SHP77 treated with DMSO at 0.1 percent for 48 hours (cell line): ENCODE measurements at places on chromosomes 4 and X.

DNA sequence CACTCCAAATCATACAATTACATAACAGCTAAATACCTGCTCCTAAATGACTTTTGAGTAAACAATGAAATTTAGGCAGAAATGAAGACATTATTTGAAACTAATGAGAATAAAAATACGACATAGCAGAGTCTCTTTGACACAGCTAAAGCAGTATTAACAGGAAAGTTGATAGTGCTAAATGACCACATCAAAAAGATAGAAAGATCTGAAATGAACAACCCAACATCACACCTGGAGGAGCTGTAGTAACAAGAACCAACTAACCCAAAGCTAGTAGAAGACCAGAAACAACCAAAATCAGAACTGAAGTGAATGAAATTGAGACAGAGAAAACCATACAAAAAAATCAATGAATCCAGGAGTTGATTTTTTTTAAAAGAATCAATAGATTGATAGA, 257.8 kb downstream of the ARAP2 start:
- no peak for DNase-seq

GRCh38 chrX:118807151-118808017, 16.2 kb upstream of the ZCCHC12 start:
- DNase-seq: peak; percentile 18

DNA sequence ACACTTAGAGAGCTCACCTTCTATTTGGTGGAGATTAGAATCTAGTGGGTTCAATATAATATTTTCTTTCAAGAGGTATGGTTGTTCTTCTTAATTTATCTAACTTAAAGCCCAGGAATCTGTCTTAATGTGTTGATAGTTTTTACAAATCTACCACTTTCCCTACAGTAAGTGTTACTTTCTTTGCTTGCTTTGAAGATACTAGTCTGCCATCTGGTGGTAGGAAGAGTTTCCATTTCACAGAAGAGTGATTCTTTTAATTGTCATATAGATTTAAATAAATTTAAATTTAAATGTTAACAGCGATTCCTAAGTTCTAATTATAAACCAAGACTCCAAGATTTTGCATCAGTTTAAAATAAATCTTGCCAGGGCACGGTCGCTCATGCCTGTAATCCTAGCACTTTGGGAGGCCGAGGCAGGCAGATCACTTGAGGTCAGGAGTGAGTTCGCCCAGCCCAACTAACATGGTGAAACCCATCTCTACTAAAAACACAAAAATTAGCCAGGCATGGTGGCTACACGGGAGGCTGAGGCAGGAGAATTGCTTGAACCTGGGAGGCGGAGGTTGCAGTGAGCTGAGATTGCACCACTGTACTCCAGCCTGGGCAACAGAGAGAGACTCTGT, 43.5 kb downstream of the NUDT9 start:
- peak; percentile 14 for DNase-seq

- DNase-seq: no peak
Observed at GRCh38 chrX:79367907-79368306, 773 bp upstream of the ITM2A start.

GRCh38 chrX:6432226-6432625, 102.7 kb downstream of the VCX3A start:
- DNase-seq: no peak

DNA sequence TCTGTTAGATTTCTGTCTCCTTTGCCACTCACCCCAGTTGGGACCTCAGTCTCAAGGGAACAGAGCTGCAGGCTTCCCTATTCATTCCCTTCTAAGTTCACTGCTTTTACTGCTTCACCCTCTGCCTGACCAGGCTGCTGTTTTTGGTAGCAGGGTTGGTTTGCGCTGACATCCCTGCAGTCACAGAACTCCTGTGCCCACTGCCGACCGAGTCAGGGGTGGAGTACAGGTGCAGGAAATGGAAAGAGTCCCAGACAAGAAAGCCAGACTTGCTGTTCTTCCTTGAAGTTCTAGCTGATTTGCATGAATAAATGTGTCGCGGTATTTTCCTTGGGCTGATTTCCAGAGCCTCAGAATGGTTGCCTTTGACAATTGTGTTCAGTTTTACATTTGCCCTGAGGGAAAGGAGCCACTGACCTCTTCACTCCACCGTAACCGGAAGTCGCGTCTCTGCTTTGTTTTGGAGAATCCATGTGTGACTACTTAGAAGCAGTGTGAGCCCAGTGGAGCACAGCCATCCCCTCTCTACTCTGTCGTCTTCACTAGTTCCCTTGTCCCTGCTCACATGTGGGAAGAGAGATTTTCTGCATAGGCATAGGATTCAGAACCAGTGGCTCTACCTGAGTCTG, 84.8 kb downstream of the TNIP2 start:
- DNase-seq: no peak

DNA sequence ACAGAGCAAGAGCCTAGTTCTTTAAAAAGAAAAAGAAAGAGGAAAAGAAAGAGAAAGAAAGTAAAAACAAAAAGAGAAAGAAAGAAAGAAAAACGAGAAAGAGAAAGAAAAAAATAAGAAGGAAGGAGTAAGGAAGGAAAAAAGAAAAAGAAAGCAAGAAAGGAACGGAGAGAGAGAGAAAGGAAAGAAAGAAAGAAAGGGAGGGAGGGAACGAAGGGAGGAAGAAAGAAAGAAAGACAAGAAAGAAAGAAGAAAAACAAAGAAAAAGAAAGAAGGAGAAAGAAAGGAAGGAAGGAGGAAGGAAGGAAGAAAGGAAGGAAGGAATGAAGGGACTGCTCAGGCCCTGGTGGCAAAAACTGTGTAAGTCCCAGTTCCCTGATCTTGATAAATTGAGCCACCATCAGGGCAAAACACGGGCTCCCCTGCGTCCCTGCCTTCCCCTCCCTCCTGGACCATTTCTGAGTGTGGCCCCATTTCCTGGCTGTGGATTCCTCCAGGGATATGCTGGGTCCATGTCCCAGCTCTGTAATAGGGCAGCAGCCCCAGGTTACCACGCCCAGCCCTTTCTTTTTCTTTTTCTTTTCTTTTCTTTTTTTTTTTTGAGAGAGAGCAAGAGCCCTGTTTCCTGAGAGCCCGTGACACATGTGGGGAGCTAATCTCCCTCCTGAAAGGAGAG, 44.8 kb downstream of the SHOX start:
- DNase-seq: no peak

DNA sequence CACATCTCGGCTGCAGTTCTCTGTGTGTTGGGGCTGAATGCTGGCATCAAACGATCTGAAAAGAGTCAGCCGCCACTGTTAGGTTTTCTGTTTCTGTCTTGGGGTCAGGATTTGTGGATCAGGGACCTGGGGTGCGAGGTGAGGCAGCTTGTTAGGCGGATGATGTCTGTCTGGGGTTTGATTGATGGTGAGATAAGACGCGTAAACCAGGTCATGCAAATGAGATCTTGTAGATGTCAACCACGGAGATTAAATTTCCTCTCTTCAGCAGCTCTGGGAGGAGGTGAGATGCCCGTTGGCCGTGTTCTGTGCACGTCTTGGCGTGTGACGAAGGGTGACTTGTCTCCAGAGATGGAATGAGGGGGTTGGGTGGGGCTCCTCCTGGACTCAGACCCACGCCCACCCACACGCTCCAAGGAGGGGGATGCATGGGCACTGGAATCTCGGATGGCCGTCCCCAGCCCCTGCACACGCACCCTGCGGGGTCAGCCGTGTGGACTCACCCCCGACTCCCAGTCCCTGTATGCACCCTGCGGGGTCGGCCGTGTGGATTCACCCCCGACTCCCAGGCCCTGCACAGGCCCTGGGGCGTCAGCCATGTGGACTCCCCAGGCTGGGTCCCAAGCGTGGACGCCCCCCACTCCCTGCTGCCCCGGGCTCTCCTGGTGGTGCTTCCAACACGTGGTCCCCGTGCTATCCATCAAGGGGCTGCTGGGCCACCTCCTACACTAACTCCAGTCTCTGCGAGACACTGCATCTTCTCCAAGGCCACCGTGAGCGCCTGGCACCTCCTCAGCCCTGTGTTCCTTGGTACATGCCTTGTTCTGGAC, 16.0 kb upstream of the UVSSA start:
- no peak for DNase-seq

DNA sequence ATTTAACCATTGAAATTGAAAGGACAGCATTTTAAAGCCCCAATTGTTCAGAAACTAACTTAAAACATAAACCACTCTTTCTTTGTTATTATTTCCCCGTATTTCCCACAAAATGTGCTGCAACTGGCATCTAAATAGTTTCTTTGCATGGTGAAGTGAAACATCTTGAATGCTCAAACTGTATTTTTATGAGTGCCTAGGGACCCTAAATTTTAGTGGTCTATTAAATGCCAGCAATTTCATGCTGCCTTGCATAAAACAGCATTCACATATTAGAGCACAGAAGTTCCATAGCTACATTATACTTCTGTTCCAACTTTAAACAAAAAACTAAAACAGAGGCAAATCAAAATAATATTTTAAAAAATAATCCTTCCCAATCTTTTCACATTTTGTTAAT, 5.4 kb downstream of the RAB28 start:
- DNase-seq: no peak

DNA sequence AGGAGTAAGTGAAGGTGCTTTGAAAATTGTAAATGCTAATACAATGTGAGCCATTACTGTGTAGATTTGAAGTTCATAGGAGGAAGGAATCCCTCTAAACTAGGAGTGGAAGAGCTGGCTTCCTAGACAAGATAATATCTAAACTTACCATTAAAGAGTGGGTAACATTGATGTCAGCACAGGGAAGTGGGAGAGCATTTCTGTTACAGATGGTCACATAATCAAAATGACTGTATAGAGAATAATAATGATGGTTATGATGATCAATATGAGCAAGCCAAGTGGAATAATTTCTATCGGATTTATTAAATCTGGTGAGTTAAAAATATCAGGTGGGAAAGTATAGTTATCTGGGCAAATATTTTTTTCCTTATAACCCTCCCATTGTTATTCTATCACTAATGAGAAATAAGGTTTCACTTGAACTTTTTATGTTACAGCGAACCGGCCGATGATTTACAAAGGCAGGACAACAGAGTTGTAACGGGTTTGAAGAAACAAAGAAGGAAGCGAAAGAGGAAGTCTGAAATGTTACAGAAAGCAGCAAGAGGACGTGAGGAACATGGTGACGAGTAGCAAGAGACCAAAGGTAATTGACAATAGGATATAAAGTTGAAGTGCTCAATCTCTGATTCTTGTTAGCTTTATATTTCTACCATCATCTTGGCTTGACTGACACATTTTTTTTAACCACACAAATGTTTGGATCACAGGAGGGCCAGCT, 43.5 kb downstream of the FMR1NB start:
- no peak for DNase-seq

DNA sequence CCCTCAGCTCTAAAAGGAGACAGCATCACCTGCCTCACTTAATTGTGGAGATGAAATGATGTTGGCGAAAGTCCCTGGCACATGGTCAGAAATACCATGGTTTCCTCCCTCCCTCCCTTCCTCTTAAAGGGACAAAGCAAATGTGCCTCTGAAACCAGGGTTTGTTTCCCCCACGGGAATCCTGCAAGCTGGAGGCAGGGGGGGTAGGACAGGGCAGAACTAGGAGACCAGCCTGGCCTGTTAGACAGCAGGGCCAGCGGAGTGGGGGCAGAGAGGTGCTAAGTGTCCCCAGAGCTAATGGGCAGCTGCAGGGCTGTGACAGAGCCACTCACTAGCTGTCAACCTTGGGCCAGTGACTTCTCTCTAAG, 5.7 kb downstream of the RTL5 start:
- DNase-seq: no peak
